Suprapubic skin (tissue), 4 donors: ENCODE measurements at places on chromosomes 6 and 20. TPM values are rescaled to one million over a fixed set of nuclear protein-coding genes. Genes with fewer than 3 reads are reported as not detected.

TMEM217 gene
- 0.30 TPM for total RNA-seq

TUBB2A gene
- total RNA-seq: 121 TPM

EEF1A2 gene
- 13.4 TPM for total RNA-seq

MAK gene
- total RNA-seq: 0.49 TPM

ZNF322 gene
- 11.6 TPM for total RNA-seq

DEFB124 gene
- total RNA-seq: not detected

SLC25A27 gene
- total RNA-seq: 74.2 TPM

TUBB2B gene
- 13.3 TPM for total RNA-seq

APOM gene
- total RNA-seq: 2.8 TPM

SLCO4A1 gene
- total RNA-seq: 53.4 TPM

RHAG gene
- not detected for total RNA-seq

TRIM40 gene
- not detected for total RNA-seq

FOXQ1 gene
- total RNA-seq: 81.9 TPM

- no peak for DNase-seq
Measured at GRCh38 chr6:127436578-127437110, 22.5 kb downstream of the KIAA0408 start.

GRCh38 chr6:124490122-124490521 lies 472.1 kb upstream of the RNF217 start:
- DNase-seq: no peak

DNA sequence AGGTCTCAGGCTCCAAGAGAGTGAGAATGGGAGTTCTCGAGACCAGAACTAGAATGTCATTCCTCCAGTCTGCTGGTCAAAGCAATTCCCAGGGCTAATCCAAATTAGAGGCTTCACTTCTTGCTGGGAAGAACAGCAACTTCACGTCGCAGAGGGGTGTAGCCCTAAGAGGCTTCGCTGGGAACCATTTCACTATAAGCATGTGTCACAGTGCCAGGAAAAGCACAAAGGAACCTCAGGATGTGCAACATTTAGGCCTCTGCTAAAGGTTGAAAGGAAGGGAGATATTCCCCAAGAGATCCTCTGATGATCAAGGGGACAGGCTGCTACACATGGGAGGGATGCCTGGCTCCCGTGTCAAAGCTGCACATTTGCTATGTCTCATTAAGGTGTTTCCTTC lies 35.9 kb upstream of the NXT1 start:
- DNase-seq: no peak

- no peak for DNase-seq
Measured at GRCh38 chr20:9981829-9982228, 53.0 kb upstream of the ANKEF1 start.

DNA sequence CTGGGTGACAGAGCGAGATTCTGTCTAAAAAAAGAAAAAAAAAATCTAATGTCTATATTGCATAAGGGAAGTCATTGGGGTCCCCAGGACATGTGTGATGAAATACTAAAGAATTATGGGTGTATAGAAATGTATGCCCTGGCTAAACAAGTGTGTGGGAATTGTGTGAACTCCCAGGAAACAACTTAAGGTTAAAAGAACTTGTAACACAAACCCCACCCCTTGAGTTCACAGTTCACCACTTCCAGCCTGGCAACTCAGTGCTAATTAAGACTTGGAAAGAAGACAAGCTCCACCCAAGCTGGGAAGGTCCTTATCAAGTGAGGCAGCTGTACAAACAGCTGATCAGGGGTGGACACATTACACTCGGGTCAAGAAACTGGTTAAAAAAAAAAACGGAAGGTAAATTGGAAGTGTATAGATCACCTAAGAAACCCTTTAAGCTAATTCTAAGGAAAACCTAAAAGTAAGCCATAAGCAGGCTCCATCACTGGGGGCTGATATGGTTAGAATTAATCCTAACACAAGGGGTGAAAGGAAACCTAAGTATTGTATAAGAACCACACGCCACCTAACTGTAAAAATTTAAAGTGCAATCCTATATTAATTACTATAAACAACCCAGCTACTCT lies 25.2 kb downstream of the HLA-A start:
- no peak for DNase-seq

GRCh38 chr20:16314320-16314719 lies 258.9 kb downstream of the KIF16B start:
- DNase-seq: no peak

DNA sequence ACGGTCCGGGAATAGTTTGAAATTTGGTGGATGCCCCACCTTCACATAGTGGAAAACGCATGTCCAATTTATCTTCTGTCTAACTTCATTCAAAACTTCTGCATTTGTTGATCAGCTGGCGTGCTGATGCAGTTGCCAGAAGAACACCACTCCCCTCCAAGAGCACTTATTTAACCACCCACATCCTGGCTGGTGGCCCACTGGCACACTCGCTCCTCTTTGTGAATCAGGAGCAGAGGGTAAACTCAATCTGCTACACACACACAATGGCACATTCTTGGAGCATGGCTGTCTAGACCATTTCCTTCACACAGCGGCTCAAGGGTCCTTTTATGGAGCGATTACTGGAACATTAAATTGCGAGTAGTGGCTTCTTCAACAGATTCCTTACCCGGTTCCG lies 55.1 kb upstream of the CEP162 start:
- DNase-seq: peak; percentile 68

DNA sequence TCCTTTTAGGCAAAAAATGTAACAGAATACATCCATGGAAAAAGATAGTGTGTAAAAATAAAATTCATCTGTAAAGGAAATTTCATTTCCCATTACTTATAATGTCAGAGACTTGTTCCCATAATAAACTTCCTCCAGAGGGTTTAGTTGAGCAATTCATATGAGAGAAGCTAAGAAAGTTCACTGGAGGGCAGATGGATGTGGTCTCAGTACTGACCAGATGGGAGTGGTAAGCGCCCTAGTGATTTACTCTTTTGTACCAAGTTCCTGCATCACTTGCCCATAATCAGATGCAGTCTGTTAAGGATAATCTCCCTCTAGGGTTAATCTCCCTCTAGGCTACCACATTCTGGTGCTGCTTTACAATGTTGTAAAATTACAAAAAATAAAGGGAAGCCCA lies 61.7 kb downstream of the ESF1 start:
- DNase-seq: no peak

GRCh38 chr6:144931172-144932035 lies 646.3 kb downstream of the UTRN start:
- no peak for DNase-seq

GRCh38 chr6:63014290-63014689 lies 197.0 kb upstream of the FKBP1C start:
- no peak for DNase-seq

GRCh38 chr6:169700296-169700695 lies 1.5 kb downstream of the WDR27 start:
- no peak for DNase-seq

DNA sequence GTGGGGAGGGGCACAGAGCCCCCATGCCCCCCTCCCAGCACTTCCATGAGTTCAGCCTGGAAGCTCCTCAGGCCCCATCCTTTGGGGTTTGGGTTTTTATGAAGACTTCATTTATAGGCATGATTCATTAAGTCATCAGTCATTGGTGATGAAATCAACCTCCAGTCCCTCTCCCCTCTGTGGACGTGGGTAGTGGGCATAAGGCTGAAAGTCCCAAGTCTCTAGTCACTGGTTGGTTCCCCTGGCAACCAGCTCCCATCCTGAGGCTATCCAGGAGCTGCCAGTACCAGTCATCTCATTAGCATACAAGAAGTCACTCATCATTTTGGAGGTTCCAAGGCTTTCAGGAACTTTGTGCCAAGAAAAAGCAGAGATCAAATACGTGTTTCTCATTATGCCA lies 9.2 kb downstream of the TGM3 start:
- no peak for DNase-seq

DNA sequence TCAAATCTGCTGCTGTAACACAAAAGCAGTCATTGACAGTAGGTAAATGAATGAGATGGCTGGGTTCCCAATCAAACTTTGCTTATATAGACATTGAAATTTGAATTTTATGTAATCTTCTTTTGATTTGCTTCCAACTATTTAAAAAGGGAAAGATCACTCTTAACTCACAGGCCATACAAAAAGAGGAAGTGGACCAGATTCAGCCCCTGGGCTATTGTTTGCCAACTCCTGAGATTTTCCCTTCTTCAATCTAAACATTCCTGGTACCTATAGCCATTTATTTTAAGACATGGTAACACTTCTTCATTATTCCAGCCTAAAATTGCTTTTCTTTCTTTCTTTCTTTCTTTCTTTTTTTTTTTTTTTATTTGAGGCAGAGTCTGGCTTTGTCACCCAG lies 260.6 kb downstream of the TFAP2A start:
- no peak for DNase-seq

- DNase-seq: no peak
Measured at GRCh38 chr20:50727792-50728485, 3.4 kb upstream of the PARD6B start.

DNA sequence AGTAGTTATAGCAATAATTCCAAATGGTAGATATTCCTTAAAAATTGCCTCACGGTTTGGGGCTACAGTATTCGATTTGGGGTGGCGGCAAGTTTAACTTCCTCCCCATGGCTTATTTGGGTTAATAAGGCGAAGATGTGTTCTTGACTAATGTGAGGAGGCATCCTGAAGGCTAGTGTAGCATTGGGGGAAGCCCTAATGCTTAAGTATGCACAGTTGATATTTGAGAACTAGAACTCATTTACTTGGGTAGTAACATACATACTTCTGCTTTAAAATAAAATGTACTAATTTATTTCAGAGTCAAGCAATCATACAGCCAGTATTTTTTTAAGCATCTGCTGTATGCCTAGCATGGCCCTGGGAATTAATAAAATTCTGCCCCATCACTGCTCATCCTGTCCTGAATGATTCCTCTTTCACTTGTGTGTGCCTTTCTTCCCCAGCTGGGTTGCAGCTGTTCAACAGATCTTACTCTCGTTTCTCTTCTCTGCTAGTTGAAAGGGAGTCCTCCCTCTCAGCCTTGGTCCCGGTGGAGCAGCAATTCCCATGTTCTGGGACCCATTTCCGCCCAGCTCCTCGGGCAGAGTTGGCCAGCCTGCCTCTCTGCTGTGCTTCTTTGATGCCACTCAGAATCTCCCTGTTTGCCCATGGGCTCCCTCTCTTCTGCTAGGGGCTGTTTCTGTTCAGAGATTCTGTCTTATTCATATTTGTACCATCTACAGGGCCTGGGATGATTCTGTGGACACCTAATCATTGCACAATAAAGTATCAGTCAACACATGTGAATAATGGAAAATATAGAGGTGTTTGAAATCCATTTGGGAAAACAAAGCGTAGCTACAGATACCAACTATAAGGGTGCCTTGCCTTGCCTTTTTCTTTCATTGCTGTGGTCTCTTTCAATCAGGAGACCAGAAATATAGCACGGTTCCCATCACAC lies 104.8 kb downstream of the ARID1B start:
- no peak for DNase-seq

DNA sequence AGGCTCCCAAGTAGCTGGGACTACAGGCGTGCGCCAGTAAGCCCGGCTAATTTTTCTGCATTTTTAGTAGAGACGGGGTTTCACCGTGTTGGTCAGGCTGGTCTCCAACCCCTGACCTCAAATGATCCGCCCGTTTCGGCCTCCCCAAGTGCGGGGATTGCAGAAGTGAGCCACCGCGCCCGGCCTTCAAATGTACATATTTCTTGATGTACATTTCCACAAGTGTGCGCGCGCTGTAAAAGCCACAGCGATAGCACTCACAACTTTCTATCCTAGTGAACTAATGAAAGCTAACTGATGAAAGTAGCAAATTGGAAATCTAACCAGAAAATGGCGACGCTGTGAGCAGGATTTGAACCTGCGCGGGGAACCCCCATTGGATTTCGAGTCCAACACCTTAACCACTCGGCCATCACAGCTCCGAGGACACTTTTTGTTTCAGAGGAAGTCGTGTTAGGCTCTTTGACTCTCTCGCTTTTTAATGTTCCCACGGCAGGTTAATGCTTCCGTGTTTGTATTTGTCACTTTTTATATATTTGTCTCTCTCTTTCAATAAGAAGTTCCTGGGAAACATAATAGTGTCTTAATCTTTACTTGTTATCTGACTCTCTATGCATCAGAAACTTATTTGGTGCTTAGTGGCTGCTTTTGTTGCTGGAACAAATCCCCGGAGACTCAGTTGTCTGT lies 199.4 kb upstream of the ZNF184 start:
- no peak for DNase-seq

- DNase-seq: no peak
Measured at GRCh38 chr20:24658920-24659660, 189.7 kb downstream of the SYNDIG1 start.

- DNase-seq: no peak
Measured at GRCh38 chr6:12295558-12296254, 5.5 kb downstream of the EDN1 start.

DNA sequence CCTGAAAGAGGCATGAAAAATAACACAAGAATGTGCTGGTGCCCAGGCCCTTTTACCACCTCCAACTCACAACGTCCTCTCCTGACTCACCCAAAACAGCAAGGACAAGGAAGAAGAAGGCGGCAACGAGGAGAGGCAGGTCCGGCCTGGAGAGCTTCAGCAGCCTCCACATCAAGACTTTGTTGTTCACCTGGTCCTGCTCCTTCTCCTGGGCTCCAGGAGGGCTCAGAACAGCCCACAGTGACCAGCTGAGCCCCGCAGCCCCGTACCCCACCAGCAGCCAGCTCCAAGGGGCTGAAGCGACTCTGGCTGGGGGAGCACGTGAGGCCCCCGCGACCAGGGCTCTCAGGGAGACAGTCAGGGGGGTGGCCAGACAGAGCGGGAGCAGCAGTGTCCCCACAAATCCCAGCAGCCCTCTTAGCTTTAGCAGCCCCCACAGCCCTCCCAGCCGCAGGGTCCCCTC lies 857 bp downstream of the TAP2 start:
- no peak for DNase-seq

DNA sequence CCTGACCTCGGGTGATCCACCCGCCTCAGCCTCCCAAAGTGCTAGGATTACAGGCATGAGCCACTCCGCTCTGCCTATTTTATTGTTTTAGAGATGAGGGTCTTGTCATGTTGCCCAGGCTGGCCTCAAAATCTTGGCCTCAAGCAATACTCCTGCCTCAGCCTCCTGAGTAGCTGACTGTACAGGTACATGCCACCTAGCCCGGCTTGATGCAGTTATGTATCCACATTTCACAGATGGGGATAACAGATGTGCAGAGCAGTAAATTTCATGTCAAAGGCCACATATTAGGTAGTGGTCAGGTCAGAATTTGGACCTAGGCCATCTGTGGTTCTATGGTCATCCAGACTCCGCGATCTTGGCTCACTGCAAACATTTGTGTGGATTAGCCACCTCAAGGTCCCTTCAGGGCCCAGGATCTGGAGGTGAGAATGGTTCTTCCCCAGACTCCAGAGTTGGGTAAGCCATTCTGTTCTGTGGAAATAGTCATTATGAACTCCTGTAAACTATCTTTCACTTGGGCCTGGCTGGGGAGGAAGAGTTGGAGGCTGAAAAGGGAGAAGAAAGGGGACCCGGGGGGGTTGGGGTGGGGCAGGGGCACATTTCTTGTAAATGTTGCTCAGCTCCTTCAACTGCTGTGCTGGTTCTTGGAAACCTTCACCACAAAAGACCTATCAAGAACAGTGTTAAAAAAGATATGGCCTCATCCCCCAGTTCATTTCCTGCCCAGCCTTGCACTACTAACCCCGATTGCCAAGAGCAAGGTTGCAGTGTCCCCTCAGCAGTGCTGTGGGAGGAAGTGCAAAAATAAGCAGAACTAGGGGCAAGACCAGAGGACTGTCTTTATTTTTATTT lies 13.0 kb downstream of the PIM1 start:
- DNase-seq: no peak
